A549 treated with ZK216348 at 1 μM for 4 hours (cell line): ENCODE measurements at places on chromosomes 6 and 20. TPM values are rescaled to one million over a fixed set of nuclear protein-coding genes. Genes with fewer than 3 reads are reported as not detected.

Gene C20orf144
- 0.08 to 0.19 TPM in 2 of 5 replicates, not detected in the others for total RNA-seq

Gene TMEM74B
- 2.5 to 5.3 TPM (median 3.4 TPM) in 5 replicates for total RNA-seq

Gene LMBRD1
- 8.8 to 14.6 TPM (median 9.8 TPM) in 5 replicates for total RNA-seq

Gene LAMA2
- 0.26 to 1.4 TPM (median 0.62 TPM) in 5 replicates for total RNA-seq

Gene PLCB4
- 11.6 to 20.7 TPM (median 15.1 TPM) in 5 replicates for total RNA-seq

Gene CCN5
- 18.1 to 40.4 TPM (median 24.9 TPM) in 5 replicates for total RNA-seq
